ENCODE measurements at places on chromosomes 3 and 15.

DNA sequence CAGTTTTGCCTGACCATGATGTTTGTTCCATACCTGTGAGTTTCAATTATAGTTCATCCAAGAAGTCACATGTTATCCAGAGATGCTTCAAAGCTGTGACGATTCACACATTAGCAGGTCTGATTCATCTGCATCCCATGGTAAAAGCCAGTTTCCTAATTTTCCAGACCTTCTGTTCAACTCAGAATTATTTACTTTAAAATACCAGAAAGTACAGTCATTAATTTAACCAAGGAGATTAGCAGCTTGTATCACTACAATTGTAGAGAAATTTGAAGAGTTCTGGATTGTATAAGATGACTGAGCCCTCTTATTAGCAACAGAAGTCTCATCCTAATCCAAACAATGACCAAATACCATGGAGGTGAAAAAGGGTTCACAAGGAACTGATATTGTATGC, 76.1 kb upstream of the THBS1 start:
- no peak for DNase-seq

DNA sequence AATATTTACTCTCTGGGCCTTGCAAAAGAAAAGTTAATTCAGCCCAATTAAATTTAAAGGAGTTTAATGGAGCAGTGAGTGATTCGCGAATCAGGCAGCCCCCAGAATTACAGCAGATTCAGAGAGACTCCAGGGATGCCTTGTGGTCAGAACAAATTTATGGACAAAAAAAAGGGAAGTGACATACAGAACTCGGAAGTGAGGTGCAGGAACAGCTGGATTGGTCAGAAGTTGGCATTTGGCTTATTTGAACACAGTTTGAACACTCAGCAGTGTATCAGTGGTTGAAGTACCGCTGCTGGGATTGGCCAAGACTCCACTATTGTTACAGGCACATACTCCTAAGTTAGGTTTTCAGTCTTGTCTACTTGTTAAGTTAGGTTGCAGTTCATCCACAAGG, 145.0 kb upstream of the GAP43 start:
- DNase-seq = no peak

GRCh38 chr3:189340680-189341460, 169.1 kb downstream of the TPRG1 start:
- peak; percentile 23 for DNase-seq

GRCh38 chr15:27582726-27583410, 516.2 kb downstream of the OCA2 start:
- DNase-seq = no peak

DNA sequence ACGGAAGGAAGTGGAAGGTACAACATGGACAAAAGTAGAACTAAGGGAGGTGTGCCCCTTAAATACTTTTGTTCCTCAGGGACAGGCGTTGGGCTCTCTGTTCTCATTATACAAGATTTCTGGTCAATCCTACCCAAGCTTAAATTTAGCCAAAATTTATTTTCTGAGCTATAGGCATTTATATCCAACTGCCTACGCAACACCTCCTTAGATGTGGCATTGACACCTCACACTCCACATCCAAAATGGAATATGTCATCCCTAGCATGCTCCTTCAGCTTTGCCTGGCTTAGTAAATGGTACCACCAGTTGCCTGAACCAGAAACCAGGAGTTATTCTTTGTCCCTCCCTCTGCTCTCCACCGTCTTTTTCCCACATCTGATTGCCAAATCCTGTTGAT, 26.2 kb downstream of the FANCD2OS start:
- no peak for DNase-seq

- peak; percentile 57 for DNase-seq
Measured at GRCh38 chr3:48739955-48740823, 23.2 kb upstream of the IP6K2 start.

DNA sequence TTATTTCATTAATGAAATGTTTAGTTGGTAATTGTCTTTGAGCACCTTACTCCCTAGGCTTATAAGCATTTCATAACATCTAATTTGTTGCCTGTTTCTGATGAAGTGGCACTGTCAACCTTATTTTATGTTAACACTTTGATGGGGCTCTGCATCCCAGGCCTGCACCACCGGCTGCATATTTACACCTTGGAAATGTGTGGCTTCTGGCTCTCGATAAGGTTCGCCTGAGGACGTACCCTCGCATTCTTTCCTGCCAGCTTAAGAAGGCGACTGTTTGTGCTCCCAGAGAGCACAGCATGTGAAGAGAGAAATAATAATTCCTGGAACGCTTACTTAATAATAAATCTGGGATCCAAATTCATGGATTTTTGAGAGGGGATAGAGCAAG, 763.3 kb upstream of the CFAP20DC start:
- no peak for DNase-seq

GRCh38 chr3:149812165-149812605, 830 bp upstream of the RNF13 start:
- DNase-seq = no peak

DNA sequence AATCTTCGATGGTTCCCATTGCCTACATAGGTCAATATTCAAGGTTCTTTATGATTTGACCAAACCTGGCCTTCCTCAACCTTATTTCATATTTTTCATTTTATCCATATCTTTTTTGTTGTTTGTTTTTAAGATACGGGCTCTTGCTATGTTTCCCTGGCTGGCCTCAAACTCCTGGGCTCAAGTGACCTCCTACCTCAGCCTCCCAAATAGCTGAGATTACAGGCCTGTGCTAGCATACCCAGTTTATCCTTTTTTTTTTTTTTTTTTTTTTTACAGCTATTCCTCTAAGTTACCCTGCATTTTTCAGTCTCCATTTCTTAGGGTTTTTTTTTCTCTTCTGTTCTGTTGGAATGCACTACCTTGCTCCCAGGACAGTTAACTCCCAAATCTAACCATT, 14.5 kb downstream of the ZNF609 start:
- no peak for DNase-seq

DNA sequence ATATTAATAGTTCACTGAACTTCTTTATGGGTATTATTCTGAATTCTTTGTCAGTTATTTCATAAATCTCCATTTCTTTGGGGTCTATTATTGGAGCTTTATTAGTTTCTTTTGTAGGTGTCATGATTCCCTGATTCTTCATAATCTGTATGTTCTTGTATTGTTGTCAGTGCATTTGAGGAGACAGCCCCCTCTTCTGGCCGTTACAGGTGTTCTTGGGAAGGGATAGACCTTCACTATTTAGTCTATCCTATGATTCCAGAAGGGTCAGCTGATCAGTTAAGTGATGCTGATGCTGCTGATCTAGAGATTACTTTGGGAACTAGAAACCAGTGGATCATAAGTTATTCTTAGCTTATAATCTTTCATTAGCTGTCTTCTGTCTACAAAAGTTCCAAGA, 34.9 kb downstream of the TMEM39A start:
- DNase-seq = peak; percentile 25

DNA sequence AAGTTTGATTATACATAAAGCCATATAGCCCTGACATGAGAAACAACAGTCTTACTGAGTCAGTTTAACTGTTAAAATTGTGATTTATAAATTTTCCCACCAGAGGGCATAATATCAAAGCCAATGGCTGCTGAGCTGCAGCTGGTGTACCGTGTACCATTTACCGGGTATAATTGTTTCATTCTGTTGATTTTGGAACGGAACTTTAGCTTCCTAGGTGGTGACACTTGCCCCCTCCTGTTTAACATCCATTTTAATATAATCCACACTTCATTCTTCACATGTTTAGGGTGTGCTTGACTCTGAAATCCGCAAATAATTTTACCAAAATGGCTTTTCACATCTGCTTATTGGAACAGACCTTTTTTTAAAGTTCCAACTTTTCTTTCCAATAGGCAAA, 72.8 kb downstream of the SLC9A9 start:
- DNase-seq = no peak

DNA sequence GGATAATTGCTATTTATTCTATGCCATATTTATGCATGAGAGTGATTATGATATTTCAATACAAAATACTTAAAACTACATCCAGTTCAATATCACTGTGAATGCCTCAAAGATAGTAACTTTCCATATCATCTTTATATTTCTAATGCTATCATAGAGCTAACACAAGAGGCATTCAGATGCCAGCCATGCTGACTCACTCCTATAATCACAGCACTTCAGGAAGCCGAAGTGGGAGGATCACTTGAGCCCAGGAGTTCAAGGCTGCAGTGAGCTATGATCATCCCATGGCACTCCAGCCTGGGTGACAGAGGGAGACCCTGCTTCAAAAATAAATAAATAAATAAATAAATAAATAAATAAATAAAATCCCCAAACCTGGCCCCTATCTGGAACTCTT, 498.7 kb downstream of the EPHA3 start:
- DNase-seq = no peak

DNA sequence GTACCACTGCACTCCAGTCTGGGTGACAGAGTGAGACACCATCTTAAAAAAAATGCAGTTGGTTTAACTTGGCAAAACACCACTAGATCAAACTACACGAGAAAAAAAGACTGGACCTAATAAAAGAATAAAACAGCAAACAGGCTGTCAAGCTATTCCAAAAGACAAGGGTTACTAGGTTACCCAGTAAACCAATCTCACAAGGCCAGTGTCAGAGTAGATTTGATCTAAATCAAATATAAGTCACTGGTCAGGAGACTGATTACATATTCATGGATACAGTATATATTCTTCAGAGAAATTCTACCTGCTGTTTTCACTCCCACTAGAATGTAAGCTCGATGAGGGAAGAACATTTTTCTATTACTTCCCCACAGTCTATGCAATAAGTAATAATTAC, 2.5 kb upstream of the GANC start:
- no peak for DNase-seq

- no peak for DNase-seq
Measured at GRCh38 chr3:187368251-187369088, at the start of gene RTP4. TSS of gene RTP4 (plus strand) at chr3:187368385. CDS start at chr3:187368442, 57 bp downstream.

DNA sequence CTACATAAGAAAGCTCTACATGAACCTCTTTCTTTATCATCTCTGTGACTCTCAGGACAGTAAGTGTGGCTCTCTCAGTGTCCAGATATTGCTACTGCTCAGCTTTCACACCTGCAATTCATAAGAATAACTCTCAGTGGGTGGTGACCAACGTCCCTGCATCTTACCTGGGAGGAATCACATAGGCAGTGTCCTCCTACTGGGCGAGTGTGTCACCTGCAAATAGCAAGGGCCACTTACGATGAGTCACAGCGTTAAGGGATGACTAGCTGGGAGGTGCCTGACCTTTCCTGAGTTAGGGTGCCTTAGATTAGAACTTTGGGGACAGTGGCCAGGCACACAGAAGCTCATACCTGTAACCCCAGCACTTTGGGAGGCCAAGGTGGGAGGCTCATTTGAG, 90.8 kb upstream of the C3orf80 start:
- DNase-seq = no peak
